Activated CD4-positive, alpha-beta T cell treated with anti-CD3 and anti-CD28 coated beads for 4 hours (primary cell): ENCODE measurements at places on chromosomes 7 and 10.

GRCh38 chr10:86048571-86048970 is 318.0 kb downstream of the GRID1 start:
- DNase-seq = no peak

GRCh38 chr10:62805231-62806099 is 945 bp downstream of the ADO start:
- peak; percentile 11 for DNase-seq

GRCh38 chr7:126608339-126608776 is 644.4 kb downstream of the GRM8 start:
- DNase-seq = no peak

DNA sequence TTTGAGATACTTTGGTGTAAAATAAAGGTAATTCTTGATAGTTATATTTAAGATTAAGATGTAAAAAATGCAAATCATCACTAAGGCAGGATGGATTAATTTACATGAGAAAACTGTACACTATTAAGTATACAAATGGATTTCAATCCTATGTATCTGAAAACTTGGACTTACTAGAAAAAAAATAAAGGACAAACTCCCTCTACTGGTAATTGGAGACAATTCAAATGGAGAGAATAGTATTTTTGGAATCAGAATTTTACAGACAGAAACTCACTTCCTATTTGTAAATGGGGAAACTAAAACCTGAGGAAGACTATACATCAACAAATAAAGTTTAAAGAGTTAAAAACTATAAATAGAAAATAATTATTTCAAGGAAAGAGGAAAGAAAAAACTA is 62.6 kb downstream of the CUL2 start:
- DNase-seq = no peak

DNA sequence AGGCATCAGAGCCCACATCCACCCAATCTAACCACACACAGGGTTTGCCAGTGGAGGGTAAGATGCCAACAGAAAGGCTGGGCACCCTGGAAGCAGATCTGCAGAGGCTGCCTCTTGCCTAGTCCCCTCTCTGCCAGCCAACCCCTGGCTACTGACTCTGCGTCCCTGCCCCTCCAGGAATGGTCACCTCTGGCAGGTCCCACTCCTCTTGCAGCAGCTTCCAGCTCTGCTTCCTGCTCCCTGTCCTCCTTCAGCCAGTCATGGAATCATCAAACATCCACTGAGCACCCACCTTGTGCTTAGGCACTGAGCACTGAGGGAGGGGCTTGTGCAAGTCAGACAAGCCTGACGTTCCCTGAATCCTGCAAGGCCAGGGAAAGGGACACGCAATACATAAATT is 20.1 kb upstream of the HABP2 start:
- no peak for DNase-seq

DNA sequence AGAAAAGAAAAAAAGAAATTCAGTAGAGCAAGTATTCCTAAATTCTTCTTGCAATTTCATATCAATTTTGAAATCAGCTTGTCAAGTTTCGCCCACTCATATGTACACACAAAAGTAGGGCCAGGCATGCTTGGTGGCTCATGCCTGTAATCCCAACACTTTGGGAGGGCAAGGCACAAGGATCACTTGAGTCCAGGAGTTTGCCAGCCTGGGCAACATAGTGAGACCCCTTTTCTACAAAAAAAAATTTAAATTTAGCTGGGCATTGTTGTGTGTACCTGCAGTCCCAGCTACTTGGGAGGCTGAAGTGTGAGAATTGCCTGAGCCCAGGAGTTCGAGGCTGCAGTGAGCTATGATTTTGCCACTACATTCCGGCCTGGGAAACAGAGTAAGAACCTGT is 65.4 kb downstream of the MRPL32 start:
- no peak for DNase-seq

GRCh38 chr10:20105236-20105635 is 289.0 kb downstream of the PLXDC2 start:
- no peak for DNase-seq

DNA sequence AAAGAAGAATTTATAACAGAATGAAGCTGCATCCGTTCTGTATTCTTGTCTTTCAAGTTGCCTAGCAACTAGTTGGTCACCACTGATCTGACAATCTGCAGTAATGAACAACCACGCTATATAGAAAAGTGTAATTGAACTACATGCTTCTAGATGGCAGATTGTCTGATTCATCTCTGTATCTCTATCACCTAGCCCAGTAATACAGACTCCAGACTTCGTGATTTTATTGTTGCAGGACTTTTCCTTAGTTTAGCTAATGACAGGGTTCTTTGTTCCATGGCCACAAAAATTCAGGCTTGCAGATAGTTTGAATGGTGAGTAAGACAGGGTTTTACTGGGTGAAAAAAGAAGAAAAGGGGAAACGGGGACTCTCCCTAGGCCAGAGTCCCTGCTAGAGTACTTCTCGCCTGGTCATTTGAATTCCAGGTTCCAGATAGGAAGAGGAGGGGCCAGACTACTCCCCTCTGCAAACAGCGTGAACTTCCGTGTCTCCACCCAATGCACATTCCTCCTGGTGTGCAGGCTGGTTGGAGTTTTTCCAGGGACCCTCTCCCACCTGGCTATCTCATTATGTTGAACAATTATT is 45.9 kb downstream of the COL1A2 start:
- no peak for DNase-seq

- DNase-seq = no peak
Observed at GRCh38 chr10:48502791-48503190, 102.1 kb downstream of the ARHGAP22 start.

DNA sequence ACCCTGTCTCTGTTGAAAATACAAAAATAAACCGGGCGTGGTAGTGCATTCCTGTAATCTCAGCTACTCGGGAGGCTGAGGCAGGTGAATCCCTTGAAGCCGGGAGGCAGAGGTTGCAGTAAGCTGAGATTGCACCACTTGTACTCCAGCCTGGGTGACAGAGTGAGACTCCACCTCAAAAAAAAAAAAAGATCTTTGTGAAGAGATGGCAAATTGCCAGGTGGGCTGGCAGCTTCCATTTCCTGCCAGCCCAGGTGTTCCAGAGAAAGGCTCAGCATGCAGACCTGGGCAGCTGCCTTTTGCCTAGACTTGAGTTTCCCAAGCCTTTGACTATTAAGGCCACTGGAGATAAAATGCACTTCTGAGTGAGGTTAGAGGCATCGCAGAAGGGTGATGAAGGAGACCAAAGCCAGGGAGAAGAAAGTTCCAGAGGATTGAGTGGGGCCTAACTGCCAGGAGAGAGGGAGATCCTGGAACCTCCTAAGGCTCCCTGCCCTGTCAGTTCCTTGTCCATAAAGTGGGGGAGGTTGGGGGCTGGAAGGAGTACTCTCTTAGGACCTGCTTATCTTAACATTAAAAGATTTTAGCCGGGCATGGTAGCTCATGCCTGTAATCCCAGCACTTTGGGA is 10.0 kb upstream of the DDIT4 start:
- DNase-seq = peak; percentile 49

GRCh38 chr10:110052916-110053315 is 45.1 kb downstream of the ADD3 start:
- DNase-seq = no peak

GRCh38 chr7:2186166-2186565 is 46.6 kb downstream of the MAD1L1 start:
- no peak for DNase-seq

DNA sequence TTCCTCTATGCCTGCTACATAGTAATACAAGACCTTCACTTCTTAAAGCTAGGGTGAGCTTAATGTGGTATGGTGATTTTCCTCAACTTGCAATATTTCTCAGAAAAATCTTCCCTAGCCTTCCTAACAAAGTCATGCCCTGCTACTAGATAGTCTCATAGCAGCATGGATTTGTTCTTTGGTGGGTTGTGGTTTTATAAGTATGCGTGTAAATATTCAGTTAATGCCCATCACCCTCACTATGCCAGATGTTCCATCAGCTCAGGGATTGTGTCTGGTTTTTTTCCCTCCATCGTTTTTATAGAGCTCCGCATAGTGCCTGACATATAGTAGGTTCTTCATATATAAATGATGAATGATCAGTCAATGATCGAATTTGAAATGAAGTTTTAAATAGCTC is 182.8 kb downstream of the CREB5 start:
- DNase-seq = no peak

DNA sequence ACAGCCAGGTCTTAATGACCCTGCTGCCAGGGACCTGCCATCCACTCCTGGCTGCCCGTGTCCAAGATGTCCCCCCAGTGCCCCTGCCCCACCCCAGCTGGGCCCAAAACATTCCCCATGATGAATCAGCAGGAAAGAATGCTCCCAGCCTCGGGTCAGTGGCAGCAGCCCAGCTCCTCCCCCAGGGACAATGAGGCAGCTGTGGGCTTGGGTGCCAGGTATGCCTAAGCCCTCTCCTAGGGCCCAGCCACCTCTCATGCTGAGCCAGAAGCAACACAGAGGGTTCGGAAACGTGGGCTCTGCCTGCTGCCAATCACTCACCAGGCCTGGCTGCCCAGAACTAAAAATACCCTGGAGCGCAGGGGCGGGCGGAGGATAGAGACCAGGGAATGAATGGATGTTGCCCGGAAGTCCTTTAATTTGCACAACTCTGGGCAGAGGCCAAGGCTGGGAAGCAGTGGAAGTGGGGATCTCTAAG is 1.5 kb upstream of the LOXL4 start:
- no peak for DNase-seq

DNA sequence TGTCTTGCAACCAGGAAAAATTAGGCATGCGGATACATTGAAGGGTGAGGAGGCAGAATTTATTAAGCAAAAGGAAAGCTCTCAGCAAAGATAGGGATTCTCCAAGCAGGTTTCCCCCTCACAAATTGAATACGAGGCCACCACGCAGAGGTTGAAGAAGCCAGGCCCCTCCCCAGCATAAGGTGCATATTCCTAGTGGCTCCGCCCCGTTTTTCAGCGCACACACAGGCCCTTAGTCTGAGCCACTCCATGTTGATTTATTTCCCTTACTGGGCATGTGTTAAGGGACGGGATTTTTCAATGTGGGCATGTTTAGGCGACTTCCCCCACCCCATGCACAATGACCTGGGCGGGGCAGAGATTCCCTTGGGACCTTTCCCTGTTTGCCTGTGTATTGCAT is 24.9 kb downstream of the PPP2R2D start:
- DNase-seq = no peak

GRCh38 chr7:76394957-76395356 is 14.5 kb downstream of the SSC4D start:
- no peak for DNase-seq

- DNase-seq = no peak
Observed at GRCh38 chr10:493391-494148, 195.9 kb downstream of the DIP2C start.

GRCh38 chr10:77291596-77292505 is 345.8 kb downstream of the KCNMA1 start:
- DNase-seq = no peak

GRCh38 chr7:112193915-112194502 is 12.2 kb downstream of the DOCK4 start:
- DNase-seq = no peak

- DNase-seq = no peak
Observed at GRCh38 chr10:53886325-53887300, 914.4 kb downstream of the PCDH15 start.

- no peak for DNase-seq
Observed at GRCh38 chr7:91135703-91136430, 128.4 kb upstream of the FZD1 start.

GRCh38 chr10:97932932-97933530 is 83.4 kb downstream of the GOLGA7B start:
- no peak for DNase-seq

DNA sequence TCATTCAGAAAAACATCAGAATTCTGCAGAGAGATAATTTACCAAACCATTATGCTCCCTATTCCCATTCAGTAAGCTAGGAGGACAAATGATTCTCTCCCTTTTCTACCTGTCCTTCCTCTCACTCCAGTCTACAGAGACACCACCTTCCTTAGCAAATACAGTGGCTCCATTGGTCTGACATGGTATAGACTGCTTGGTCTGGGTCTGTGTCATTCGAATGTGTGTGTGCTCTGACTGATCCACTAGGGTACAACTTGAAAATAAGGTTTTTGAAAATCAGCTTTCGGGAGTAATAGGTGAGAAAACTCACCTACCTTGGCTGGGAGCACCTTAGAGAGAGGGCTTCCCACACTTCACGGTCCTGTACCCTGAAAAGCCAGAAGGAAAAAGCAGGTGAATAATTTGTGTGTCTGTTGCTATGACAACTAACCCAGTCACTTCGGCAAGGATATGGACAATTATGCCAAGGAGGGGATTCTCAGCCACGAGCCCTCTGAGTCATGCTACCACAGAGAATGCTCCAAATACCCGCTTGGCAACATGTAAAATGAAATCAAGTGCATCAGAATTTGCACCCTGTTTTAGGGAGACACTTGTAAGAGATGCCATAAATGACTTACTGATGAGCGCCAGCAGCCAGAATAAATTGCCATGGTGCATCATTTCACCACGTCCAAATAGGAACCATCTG is 114.5 kb upstream of the PRKCQ start:
- DNase-seq = no peak

GRCh38 chr7:47586925-47587324 is 5.0 kb upstream of the TNS3 start:
- DNase-seq = no peak

DNA sequence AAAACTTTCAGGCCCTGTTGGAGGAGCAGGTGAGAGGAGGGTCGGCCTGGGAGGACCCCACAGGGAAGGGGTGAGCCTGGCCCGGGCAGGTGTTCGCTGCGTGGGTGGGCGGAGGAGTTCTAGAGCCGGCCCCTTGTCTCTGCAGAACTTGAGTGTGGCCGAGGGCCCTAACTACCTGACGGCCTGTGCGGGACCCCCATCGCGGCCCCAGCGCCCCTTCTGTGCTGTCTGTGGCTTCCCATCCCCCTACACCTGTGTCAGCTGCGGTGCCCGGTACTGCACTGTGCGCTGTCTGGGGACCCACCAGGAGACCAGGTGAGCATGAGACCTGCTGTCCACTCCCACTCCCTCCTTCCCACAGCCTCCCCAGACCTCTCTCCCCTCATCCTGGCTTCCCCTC is 5.6 kb downstream of the ZNHIT1 start:
- no peak for DNase-seq

- no peak for DNase-seq
Observed at GRCh38 chr7:116259871-116260440, 49.6 kb downstream of the TES start.

- peak; percentile 27 for DNase-seq
Observed at GRCh38 chr7:54995610-54996363, 23.0 kb upstream of the EGFR start.

- DNase-seq = no peak
Observed at GRCh38 chr7:95784796-95785195, 12.4 kb downstream of the DYNC1I1 start.

GRCh38 chr7:117283371-117283770 is 39.5 kb downstream of the WNT2 start:
- no peak for DNase-seq
